ENCODE measurements at places on chromosomes 1 and 21. TPM values are rescaled to one million over a fixed set of nuclear protein-coding genes. Genes with fewer than 3 reads are reported as not detected.

DNA sequence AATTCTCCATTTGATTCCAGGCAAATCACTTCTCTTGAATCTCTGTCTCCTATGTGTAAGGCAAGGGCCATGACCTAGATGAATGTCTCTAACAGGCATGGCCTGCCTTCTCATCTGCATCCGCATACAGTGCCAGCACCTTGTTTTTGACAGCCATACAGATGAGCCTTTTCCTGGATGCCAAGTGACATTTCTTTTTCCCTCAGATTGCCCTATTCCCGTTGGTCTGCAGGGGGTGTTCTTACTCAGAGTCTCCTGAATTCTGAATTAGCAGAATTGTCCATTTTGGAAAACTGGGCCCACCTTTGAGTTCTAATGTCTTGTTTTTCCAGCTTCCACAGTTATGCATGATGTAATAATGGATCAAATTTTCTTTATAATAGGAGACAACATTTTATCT is 88.0 kb upstream of the ADAR start:
- H3K27ac ChIP-seq = no peak overlapping the region
- peaks cover 33% of the 10 kb centered on the region for H3K27me3 ChIP-seq
- H3K36me3 ChIP-seq = no peaks in the 10 kb centered on the region

DNA sequence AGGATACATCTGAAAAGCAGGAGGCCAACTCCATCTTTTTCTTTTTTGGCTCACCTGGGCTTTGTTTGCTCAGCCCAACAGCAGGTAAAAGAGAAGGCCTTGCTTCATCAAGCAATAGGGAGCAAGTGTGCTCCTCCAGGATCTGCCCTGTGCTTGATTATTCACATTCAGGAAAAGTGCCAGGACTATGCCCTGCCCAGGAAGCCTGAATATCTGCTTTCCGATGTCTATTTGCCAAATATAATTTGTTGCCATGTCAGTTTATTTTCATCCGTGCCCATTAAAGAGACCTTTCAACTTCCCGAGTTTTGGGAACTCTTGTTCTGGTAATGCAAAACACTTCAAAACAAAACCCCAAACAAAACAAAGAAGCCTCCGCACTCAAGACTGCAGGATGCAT is 185.3 kb downstream of the CDC7 start:
- H3K36me3 ChIP-seq = peaks cover 8% of the 10 kb centered on the region
- no peak overlapping the region for H3K27ac ChIP-seq
- H3K4me1 ChIP-seq = peaks cover 9% of the 10 kb centered on the region
- H3K4me3 ChIP-seq = no peak overlapping the region
- no peaks in the 10 kb centered on the region for H3K27me3 ChIP-seq

DNA sequence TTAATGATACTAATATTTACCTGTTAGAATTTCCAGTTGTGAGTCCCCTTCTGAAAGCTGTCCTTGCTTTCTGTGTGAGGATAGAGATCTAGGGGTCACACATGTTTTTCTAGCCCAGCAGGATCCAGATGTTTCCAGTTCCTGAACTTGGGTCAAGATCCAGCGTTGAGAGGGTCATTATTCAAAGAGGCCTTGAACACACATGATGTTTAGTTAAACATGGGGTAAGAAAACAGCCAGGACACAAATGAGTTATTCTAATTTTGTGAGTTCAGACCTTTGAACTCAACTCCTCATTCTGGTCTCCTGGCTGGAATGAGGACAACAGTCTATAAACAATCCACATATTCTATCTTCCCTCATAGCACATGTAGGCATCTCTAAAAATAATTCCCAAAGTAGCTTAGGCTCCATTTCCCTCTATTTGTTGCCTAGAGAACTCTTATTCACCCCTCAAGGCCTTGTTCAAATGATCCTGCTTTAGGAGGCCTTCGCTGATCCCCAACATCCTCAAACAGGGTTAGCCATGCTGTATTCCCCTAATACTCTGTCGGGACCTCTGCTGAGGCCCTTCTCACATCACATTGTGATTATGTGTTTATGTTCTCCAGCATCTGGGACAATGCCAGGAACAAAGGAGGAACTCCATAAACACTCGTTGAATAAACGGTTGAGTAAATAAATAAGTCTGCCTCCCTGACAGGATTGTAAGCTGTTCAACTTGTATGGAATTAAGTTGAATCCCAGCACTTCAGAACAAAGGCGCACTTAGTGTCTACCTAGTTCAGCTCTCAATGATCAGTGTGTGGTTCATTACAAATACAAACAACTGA is 15.0 kb upstream of the KCNN3 start:
- no peak overlapping the region for H3K4me3 ChIP-seq
- peaks cover 79% of the 10 kb centered on the region for H3K27me3 ChIP-seq
- no peak overlapping the region for H3K27ac ChIP-seq

AADACL4 gene
- total RNA-seq = not detected

SELL gene
- total RNA-seq = not detected

LY9 gene
- total RNA-seq = not detected

FYB2 gene
- total RNA-seq = not detected

KRTAP19-3 gene
- not detected for total RNA-seq

DNA sequence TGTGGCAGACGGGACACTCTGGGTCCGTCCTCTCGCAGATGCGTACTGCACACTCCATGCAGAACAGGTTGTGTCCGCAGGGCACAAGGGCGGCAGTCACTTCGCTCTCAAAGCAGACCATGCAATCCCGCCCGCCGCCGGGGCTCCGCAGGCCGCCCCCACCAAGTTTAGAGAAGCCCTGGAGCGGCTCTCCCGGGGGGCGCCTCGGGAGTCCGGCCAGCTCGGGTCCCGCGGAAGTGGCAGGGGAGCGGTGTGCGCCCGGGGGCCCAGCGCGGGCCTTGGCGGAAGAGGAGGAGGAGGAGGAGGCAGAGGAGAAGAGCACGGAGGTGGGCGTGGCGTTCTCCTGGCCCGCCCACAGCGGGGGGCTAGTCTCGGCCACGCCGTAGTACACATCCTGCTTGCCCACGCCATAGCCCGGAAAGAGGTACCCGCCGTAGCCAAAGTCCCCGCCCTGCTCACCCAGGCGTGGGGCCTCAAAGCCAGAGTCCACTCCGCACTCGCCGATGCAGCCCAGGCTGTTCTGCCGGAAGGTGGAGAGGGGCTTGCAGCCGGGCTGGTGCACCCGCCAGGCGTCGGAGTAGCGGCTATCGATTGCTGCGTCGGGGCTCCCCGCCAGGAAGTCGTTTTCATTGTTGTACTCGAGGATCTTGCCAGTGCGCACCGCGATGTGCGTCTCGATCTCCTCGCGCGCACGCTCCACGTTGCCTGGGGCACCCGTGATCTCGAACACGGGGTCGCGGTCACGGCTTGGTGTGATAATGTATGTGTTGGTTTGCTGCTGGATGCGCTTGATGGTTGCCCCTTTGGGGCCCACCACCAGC is 5.4 kb downstream of the MEX3A start:
- DNase-seq = no peak
- H3K4me3 ChIP-seq = no peak overlapping the region
- no peaks in the 10 kb centered on the region for H3K27me3 ChIP-seq
- H3K4me1 ChIP-seq = peaks cover 26% of the 10 kb centered on the region

DNA sequence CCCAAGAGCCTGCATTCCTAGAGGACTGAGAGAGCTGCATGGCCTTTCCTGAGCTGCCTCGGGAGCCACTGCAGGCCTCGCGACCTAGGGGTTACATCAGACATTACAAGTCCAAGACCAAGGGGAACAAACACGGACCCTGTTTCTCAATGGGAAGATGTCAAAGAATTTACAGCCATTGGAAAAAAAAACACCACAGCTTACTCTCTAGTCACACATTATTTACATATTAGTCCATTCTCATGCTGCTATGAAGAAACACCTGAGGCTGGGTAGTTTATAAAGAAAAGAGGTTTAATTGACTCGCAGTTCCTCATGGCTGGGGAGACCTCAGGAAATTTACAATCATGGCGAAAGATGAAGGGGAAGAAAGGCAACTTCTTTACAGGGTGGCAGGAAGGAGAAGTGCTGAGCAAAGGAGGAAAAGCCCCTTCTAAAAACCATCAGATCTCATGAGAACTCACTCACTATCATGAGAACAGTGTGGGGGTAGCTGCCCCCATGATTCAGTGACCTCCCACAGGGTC is 8.4 kb upstream of the PRMT2 start:
- no peaks in the 10 kb centered on the region for H3K4me1 ChIP-seq
- H3K36me3 ChIP-seq = no peaks in the 10 kb centered on the region
- no peak overlapping the region for H3K4me3 ChIP-seq
- no peak overlapping the region for H3K27ac ChIP-seq

DNA sequence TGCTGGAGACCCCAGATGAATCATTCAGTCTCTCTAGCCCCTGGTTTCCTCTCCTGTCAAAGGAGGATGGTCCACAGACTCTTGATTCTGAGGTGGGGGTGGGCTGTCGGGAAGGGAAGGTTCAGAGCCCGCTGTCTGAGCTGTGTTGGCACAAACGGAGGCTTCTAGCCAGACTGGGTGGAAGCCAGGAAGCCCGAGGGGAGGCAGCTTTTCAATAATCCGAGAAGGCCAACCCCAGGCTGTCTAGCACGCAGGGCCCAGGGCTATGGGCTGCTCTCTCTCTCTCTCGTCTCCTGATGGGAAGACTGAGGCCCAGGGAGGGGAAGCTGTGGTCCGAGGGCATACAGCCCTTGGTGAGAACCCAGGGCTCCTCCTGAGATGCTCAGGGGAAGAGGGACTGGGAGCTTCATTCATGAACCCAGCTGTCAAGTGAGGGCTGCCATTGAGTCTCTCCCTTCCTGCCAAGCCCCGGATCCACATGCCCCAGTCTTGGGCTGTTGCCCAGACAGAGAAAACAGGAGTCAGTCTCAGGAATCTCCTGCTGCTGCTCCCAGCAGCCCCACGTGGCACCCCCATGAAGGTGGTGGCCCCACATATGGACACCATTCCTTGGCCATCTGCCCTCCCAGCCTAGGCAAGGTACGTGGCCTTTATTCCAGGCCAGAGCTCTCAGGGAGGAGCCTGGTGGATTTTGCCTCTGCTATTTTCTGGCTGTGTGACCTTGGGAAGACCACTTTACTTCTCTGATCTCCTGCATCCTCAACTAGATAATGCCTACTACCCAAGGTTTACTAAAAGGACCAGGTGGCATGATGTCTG is 44.4 kb downstream of the RAP1GAP start:
- no peaks in the 10 kb centered on the region for H3K4me1 ChIP-seq
- H3K4me3 ChIP-seq = no peak overlapping the region
- H3K27me3 ChIP-seq = peaks cover 71% of the 10 kb centered on the region
- no peaks in the 10 kb centered on the region for H3K36me3 ChIP-seq
- DNase-seq = no peak

RUNX3 gene
- total RNA-seq = not detected

GRCh38 chr1:165162671-165163241 is 193.8 kb downstream of the LMX1A start:
- no peaks in the 10 kb centered on the region for H3K36me3 ChIP-seq
- H3K4me3 ChIP-seq = no peak overlapping the region
- DNase-seq = no peak
- no peak overlapping the region for H3K27ac ChIP-seq

USP16 gene
- 28.7 TPM for total RNA-seq

- peaks cover 5% of the 10 kb centered on the region for H3K4me1 ChIP-seq
- no peaks in the 10 kb centered on the region for H3K27me3 ChIP-seq
- peaks cover 10% of the 10 kb centered on the region for H3K36me3 ChIP-seq
- no peak overlapping the region for H3K4me3 ChIP-seq
Observed at GRCh38 chr1:198211696-198212095, 54.9 kb downstream of the NEK7 start.

CHIA gene
- total RNA-seq = not detected

DNA sequence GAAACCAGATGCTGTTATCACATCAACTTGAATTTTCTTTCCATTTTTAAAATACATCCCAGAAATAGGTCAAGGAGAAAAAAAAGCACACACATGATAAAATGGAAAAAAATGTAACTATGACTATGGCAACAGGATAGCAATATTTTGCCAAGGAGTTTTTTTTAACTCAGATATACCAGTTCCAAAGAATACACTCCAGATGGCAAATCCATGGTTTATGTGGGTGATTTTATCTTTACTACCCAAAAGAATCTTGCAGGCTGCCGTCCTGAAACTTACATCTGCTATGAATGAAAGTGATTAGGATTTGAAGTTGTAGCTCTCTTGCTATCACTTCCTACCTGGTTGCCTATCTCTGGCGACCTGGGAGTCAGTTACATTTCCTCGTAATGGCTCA is 91.0 kb upstream of the PLPPR4 start:
- no peaks in the 10 kb centered on the region for H3K4me1 ChIP-seq
- no peak overlapping the region for H3K4me3 ChIP-seq
- no peaks in the 10 kb centered on the region for H3K27me3 ChIP-seq
- peak; percentile 3 for DNase-seq
- H3K36me3 ChIP-seq = no peaks in the 10 kb centered on the region

FCAMR gene
- not detected for total RNA-seq

- no peaks in the 10 kb centered on the region for H3K36me3 ChIP-seq
- peak within 1 kb of the TSS; percentile 24 for H3K4me3 ChIP-seq
- H3K27me3 ChIP-seq = peaks cover 49% of the 10 kb centered on the region
- peaks cover 9% of the 10 kb centered on the region for H3K4me1 ChIP-seq
Observed at GRCh38 chr1:112508278-112509004, at the start of gene WNT2B. WNT2B (plus strand) TSS chr1:112508965; CDS start chr1:112509263, 298 bp downstream.

GRCh38 chr1:219114014-219114413 is 59.7 kb upstream of the LYPLAL1 start:
- no peak overlapping the region for H3K4me3 ChIP-seq
- DNase-seq = no peak
- no peaks in the 10 kb centered on the region for H3K36me3 ChIP-seq
- no peaks in the 10 kb centered on the region for H3K27me3 ChIP-seq
- no peaks in the 10 kb centered on the region for H3K4me1 ChIP-seq

OPRD1 gene
- under 0.01 TPM for total RNA-seq

LMX1A gene
- total RNA-seq = not detected

LCE2B gene
- not detected for total RNA-seq

C1orf105 gene
- not detected for total RNA-seq

DNA sequence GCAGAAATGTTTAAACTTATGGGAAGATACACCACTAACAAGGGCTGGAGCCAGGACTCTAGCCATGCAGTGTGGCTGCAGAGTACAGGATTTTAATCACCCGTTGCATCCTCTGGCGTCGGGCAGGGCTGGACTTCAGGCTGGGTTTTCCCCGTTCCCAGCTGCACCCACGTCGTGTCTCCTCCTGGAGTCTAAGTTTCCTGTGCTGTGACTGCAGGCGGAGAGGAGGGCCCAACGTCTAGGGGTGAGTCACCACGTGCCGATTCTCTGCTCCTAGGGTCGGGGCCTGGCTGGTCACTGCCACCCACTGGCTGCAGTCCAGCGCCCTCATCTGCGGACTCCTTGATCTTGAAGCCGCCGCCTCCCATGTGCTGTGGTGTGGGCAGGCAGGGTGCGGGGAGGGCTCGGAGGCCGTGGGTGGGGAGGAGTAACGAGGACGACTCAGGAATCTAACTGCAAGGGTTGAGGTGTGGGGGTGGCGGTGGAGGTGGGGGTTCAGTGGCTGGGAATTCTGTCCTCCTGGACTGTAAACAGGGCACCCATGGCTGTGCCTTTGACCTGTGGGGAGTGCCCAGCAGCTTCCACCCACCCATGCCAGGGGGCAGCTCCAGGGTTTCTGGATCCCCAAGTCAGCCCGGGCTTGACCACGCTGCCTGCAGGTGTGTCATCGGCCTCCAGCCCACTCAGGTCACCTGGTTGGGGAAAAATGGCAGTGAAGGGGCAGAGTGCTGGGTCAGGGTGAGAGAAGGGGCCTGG is 77.8 kb downstream of the ALPL start:
- no peak overlapping the region for H3K4me3 ChIP-seq
- H3K27ac ChIP-seq = no peak overlapping the region
- H3K4me1 ChIP-seq = peaks cover 7% of the 10 kb centered on the region
- no peaks in the 10 kb centered on the region for H3K36me3 ChIP-seq

All from IMR-90 (cell line).